ENCODE measurements at places on chromosomes 1 and 21. TPM values are rescaled to one million over a fixed set of nuclear protein-coding genes. Genes with fewer than 3 reads are reported as not detected.

DNA sequence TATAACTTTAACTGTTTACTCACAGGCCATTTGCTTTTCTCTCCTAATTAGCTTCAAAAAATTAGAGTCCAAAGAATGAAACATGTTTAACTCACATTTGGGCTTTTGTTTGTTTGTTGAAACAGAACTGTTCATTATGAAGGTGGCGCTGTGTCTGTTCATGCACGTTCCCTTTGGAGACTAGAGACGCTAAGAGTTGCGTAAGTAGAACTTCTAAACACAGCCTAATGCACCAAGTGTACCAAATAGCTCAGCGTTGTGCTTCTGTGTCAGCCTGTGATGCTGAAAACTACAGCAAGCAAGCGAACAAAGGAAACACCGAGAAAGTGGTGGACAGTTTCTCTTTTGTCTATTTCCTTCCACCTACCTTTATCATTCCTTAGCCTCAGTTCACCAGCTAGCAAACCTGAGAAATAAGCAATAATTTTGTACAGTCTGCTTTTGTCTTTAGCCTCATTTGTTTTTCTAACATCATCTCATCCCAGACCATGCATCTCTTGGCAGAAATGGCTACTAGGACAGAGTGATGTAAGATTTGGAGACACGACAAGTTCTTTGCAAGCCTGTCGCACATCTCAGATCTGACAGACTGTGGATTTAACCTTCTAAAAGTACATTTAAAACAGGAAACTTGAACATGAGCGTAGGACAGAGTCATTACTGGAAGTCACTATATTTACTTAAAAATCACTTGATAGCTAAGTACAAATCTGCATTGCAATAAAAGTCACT, 375.1 kb downstream of the RYR2 start:
- no peak for DNase-seq

Gene PLCH2
- polyA plus RNA-seq = 0.47 TPM

DNA sequence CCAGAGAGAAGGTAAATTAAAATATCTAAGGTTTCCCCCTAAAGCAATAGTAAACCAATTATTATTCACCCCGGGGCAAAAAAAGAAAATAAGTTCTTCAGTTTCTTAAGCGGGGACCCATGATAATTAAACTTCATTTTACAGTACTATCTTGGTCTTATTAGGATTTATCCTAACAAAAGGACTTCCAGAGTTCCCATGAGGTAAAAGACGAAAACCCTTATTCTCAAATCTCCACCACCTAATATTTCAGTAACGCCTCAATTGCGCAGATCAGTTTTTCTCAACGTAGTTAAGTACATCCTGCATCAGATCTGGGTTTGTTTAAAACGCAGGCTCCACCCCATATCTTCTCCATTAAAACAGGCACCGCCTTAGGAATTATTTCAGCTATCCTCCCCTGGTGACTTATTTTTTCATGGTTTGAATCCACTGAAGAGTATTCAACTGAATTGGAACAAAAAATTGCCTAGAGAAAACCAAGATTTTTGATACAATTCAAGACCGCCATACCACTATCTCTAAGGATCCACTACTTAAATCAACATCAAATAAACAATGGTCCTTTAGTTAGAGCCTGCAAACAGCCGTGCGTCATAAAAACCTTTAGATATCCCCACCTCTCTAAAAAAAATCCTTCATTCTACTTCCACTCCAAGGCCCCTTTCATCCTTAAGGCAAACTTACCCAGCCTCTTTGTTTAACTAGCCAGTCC, 1.7 kb downstream of the MCL1 start:
- DNase-seq = no peak

GRCh38 chr1:241647658-241648057, 4.4 kb upstream of the WDR64 start:
- DNase-seq = no peak

DNA sequence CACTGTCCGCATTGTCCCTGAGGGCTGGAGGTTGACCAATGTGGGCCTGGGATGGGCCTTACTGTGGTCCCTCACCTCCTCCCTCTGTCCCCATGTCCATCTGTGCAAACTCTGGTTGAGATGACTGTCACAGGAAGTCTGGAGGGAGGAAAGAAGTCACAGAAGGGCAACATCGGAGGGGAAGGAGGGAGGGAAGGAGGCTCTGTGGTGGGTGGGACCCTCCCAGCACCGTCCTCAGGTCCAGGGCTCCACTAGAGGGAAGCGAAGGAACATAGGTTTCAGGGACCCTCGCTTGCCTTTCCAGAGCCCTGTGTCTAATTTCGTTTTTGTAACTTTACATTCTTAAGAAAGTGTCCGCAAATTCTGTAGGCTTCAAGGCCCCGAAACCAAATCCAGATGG, 111.3 kb upstream of the SLC44A3 start:
- DNase-seq = no peak

DNA sequence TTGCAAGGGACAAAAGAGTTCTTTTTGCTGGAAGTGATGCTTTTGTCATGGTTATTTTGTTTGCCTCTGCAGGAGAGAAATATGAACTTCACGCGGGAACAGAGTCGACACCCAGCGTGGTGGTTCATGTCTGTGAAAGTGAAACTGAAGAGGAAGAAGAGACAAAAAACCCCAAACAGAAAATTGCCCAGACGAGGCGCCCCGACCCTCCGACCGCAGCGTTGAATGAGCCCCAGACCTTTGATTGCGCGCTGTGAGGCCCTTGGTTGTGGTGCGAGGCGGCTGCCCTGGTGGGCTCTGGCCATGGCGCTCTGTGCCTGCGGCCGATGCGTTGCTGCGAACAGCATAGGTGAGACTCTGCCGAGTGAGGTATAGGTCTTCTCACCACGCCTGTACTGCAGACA, 20.9 kb upstream of the NCMAP start:
- no peak for DNase-seq

Gene DNALI1
- polyA plus RNA-seq = 71.2 TPM

Gene GREM2
- polyA plus RNA-seq = 0.95 TPM

Gene RPTN
- not detected for polyA plus RNA-seq

GRCh38 chr1:40627987-40628902, 37.2 kb downstream of the RIMS3 start:
- DNase-seq = no peak

Gene EPHA8
- polyA plus RNA-seq = 1.3 TPM

DNA sequence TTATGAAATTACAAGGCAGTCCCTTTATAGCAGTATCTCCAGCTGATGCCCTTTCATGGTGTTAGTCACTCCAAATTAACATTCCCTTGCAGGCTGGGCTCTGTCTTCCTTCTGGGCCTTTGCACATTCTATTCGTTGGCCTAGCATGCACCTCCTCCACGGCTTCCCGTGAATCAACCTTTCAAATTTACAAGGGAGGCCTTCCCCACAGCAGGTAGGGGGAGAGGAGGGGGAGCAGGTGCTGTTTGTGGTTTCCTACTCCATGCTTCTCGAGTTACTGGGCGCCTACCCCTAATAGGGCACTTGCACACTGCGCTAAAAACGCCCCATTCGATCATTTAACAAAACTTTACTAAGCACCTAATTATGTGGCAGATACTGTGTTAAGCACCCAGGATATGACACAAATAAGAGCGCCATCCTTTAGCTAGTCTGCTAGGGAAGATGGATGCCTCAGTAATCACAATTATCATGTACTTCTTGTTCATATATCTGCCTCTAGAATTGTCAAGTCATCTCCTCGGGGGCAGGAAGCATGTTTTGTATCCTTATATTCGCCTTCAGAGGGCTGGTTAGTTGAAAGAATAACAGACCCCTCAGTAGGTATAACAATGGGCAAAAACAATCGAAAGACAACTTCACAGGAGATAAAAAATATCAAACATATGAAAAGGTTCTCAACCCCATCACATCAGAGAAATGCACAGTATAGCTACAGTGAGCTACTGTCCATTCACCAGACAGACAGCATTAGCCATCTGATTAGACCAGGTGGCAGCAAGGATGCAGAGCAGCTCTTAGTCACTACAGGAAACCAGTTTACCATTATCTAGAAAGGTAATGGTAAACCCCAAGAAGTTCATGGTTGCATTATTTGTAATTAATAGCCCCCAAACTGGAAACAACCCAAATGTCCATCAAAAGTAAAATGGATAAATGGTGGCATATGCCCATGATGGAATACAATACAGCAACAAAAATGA, 1.7 kb upstream of the ADAR start:
- no peak for DNase-seq

Gene HHAT
- polyA plus RNA-seq = 16.3 TPM

- no peak for DNase-seq
Measured at GRCh38 chr1:107536266-107536665, 395.4 kb downstream of the NTNG1 start.

DNA sequence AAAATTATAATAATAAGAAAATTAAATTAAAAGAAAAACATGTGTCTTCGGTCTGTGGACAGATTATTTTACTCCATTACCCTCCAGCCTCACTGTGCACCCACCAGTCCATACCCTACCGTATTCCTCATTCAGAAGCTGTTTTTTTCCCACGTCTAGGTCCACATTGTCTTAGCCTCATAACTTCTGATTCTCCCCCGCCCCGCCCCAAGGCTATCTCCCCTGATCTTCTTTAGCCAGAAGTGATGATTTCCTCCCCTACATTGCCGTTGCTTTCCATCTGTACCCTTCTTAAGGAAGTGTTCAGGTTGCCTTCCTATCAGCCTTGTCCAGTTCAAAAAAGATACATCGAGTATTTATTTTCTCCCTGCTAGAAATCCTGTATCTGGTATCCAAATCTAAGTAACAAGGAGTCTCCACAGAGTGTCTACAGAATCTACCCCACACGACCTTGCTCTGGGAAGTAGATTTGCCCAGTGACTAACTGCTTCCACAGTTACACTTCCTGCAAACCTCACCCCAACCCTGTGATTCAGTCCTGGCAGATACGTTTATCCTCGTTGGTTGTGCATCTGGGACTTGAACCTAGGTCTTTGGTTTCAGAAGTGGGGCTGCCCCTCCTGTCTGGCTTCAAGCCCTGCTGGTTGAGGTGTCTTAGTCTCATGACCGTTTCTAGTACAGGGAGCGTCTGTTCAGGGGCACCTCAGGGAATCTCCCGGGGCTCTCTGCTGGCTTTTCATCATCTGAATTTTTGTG, 470.2 kb downstream of the CAMTA1 start:
- DNase-seq = no peak

Gene C1orf167
- 0.46 TPM for polyA plus RNA-seq

DNA sequence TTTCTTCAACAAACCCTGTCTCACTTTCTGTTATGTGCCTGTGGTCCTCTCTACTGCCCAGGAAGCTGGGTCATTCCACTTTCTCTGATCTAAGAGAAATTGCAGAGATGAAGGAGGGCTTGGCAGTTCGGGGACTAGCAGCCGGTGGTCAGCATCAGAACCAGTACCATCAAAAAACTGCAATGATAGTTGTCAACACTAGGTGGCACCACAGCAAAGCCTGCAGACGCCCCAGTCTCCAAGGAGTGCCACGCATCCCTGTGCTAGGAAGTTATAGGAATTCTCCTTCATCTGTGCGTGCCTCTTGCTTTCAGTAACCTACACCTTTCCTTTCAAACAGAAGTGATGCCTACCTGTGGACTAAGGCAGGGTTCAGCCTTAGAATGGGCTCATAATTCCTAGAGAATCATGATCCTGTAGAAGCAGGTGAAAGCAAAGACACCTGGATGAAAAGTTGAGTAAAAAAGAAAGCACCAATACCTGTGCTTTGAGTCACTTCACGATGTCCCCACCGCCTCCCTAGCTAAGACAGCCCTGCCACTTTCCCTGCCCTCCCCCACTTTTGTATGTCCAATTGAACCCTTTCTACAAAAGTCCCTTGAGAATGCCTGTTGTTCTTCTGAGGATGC, 129.2 kb downstream of the ADAMTS1 start:
- DNase-seq = no peak

Gene DPT
- polyA plus RNA-seq = 0.10 TPM

- no peak for DNase-seq
Measured at GRCh38 chr1:31723828-31724359, 20.1 kb upstream of the COL16A1 start.

GRCh38 chr1:233364026-233364425, 36.5 kb downstream of the MAP3K21 start:
- no peak for DNase-seq

Gene PLA2G5
- polyA plus RNA-seq = not detected

Gene TMPRSS3
- 1.8 TPM for polyA plus RNA-seq

- no peak for DNase-seq
Measured at GRCh38 chr1:6162773-6163172, 17.3 kb downstream of the CHD5 start.
